ENCODE measurements at places on chromosomes 13 and 19.
A peak's percentile ranks its signal among the peaks of the same experiment; 100 is the strongest.

DNA sequence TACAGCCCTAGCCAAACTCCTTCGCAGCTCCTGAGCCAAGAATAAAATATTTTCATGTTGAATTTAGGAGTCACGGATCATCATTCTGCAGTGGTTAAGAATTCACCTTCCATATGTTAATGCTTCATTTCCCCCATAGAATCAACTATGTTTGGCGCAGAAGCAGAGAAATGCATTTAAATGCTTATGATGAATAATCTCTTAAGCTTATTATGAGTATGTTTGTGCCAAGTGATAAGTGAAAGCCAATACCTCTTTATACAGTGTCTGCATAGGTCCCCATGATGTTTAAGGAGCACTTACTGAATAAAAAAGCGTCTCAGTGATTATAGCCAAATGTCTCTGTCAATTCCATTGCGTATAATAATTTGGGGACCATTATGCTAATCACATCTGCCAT lies 32.7 kb upstream of the POMP start:
- DNase-seq = no peak

GRCh38 chr13:20465218-20465879 lies 60.3 kb downstream of the CRYL1 start:
- no peak for DNase-seq

GRCh38 chr19:14418856-14419105 lies 360 bp downstream of the DDX39A start:
- no peak for DNase-seq

GRCh38 chr13:31090096-31090495 lies 71.6 kb downstream of the HSPH1 start:
- DNase-seq = no peak

GRCh38 chr19:55216461-55217198 lies 7.3 kb upstream of the PTPRH start:
- DNase-seq = peak; percentile 94

GRCh38 chr13:64697226-64697625 lies 2532.9 kb downstream of the PCDH9 start:
- no peak for DNase-seq

DNA sequence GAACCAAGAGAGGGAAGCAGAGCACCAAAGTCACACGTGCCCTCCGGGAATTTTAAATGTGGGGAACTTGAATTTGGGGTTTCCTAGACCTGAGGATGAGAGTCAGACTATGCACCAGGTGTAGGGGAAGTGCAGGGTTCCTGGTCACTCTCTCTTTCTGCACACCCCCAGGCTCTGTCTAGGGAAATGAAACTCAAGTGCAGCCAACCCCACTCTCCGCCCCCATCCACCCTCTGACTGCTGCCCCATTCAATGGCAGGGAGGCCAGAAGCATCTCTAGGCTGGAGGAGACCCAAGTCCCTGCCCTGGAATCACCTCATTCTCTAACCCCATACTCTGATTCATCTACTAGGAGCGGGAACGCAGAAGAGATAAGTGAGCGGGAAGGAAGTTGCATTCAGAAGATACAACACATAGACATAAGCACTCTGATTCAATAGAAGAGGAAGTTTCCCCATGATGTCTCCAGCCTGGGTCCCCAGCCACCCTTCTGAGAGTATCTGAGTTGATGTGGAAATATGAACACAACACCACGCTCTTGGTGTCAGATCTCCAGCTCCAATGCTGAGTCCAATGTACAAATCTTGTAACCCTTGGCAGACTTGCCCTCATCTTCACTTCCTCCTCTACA lies 4.7 kb upstream of the SIGLEC14 start:
- DNase-seq = no peak

- no peak for DNase-seq
These were observed 199.3 kb downstream of the KCNRG start for GRCh38 chr13:50214514-50214913.

- DNase-seq = no peak
These were observed 144.1 kb upstream of the TMTC4 start for GRCh38 chr13:100818711-100819110.

- peak; percentile 1 for DNase-seq
These were observed 226.3 kb downstream of the SLC7A1 start for GRCh38 chr13:29369060-29369743.

- no peak for DNase-seq
These were observed 1.4 kb downstream of the EPN1 start for GRCh38 chr19:55676383-55676782.

- peak; percentile 72 for DNase-seq
These were observed 146.3 kb downstream of the DCLK1 start for GRCh38 chr13:35984776-35985453.

Data from NCI-H774 (cell line).